Heart left ventricle (tissue), 16 donors: ENCODE measurements at places on chromosomes 3 and 15. TPM values are rescaled to one million over a fixed set of nuclear protein-coding genes. Genes with fewer than 3 reads are reported as not detected.
A peak's percentile ranks its signal among the peaks of the same experiment; 100 is the strongest.

AGBL1 gene
- total RNA-seq: not detected

SAXO2 gene
- 2.7 TPM for total RNA-seq

LRRC3B gene
- total RNA-seq: 0.25 TPM

C3orf22 gene
- total RNA-seq: not detected

REC114 gene
- total RNA-seq: not detected

KAT2B gene
- total RNA-seq: 60.8 TPM

- no peak for DNase-seq
Measured at GRCh38 chr3:90180096-90180495, 1072.7 kb downstream of the EPHA3 start.

DNA sequence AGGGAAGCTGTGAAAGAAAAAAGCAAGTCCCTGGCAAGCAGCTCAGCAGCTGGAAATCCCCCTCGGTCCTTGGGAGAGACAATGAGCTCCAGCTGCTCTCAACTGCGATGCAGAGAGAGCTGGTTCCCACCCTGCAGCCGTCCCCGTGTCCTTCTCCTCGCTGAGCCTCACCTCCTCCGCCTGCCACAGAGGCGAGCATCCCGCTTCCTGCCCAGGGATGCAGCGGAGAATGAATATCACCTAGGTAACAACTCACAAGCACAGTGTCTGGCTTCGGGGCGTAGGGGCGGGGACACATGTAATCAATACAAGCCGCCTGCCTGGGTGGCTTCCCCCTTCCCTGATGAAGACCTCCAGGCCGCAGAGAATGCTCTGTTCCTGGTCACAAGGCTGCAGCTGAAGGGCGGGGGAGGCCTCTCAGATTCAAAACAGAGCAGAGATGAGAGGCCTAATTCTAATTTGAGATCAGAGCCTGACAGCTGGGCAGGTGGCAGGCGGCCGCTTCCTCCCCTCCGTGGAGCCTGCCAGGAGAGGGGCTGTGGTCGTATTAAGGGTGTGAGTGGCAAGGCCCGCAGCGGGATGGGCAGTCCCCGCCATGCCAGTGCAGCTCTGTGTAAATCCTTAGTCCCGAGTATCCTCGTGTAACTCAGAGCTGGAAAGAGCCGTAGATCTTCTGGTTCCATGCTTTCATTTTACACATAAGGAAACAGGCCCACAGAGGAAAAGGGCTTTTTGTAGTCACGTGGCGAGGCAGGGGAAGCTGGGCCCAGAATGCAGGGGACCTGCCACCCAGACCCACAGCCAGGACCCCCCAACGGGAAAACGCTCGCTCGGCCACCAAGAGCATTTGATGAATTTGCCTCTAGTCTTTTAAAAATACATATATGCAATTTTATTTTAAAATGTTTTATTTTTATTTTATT lies 24.3 kb downstream of the ZDHHC19 start:
- no peak for DNase-seq

DNA sequence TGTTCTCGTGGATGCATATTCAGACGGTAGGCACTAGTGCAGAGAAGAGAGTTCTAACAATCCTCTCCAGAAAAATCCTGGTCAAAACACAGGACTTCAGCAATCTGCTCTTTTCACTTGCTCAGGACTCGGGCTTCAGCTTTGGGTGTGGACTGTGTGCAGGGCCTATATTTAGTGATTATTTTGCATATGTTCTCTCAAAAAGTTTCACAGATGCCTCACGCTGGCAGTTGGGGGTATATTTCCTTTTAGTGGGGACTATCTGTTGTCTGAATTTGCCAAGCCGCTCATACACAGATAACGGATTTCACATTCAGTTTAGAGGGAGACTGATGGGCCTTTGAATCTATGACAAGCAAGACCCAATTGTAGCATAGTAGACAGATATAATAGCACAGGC lies 54.4 kb upstream of the LRRN1 start:
- DNase-seq: no peak

GRCh38 chr3:117708601-117709000 lies 999.0 kb downstream of the TUSC7 start:
- DNase-seq: no peak

DNA sequence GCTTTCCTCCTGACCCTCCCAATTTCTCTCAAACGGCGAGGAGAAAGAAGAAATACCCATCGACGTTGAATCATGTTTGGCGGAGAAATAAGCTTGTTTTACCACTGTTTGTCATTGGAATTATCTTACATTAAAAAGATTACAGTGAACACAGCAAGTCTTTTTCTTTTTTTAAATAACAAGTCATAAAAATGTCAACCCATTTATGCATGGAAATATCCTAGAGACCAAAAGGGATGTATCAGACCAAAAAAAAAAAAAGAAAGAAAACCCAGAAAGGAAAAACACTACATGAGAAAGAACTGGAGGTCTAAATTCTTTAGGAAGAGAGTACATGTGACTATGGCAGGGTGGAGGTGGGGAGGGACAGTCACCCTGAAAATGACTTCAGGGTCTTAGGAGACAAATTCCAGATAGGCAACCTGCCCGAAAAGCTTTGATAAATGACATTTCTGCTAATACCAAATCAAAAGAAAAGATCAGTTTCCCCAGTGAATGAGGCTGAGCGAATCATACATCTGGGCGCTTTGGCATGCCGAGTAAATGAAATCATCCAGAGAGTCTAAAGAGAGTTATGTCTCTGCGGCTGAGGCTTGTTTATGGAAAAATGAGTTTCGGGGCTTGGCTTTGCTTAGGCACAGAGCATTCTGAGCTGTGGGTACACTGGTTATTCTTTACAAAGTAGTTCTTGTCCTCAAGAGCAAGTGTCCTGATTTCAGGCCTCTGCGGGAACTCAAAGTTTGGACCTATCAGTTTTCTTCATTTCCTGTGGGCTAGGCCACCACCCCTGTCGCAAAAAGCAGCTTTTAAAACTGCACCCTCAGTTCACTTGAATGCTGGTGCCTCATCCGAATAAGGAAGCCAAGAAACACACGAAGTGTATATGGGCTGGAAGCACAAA lies 110.1 kb upstream of the TGFBR2 start:
- DNase-seq: no peak

- DNase-seq: no peak
Measured at GRCh38 chr3:192024751-192025150, 563.8 kb downstream of the PYDC2 start.

DNA sequence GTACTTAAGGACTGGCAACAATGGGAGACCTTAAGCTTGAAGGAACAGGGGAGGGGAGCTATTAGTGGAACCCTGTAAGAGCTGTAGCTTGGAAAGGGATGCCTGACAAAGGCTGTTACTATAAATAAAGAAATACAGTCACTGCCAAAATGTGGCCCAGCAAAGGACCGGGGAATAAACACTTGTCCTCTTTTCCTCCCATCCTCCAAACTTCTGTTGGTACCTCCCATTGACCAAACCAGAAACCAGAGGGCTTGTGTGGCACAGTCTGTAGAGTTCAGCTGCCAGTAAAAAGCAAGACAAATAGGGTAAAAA lies 25.1 kb upstream of the TCF12 start:
- no peak for DNase-seq

GRCh38 chr3:157573780-157574378 lies 70.7 kb upstream of the VEPH1 start:
- DNase-seq: no peak

GRCh38 chr15:78370013-78370412 lies 29.9 kb downstream of the CRABP1 start:
- no peak for DNase-seq

DNA sequence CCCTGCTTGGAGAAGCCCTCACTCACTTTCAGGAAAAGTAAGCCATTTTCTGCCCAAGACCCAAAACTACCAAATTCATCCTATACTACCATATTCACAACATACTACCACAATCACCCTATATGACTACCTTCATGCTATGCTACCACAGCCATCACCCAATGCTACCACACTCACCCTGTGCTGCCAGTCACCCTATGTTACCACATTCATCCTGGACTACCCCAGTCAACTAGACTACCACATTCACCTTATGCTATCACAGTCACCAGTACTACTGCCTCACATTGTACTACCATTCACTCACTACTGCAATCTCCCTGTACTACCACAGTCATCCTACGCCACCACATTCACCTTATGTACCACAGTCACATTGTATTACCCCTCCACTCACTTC lies 58.4 kb upstream of the CDV3 start:
- DNase-seq: no peak

DNA sequence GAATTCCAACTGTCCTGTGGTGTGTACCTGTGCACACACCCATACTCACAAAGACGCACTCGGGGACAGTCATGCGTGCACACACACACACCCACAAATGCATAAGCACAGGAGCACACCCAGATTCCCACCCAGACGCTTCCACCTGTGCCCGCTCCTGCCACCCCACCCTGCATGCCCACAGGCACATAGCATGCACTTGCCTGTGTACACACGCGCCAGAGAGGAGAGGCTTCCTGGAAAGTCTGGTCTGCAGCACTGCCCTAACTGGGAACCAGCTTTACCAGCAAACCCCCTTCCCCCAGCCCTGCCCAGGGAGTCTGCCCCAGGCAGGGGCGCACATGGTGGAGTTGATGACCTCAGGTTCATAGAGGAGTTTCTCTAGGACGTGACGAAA lies 246.2 kb downstream of the UACA start:
- no peak for DNase-seq

GRCh38 chr3:163838769-163839168 lies 1239.5 kb downstream of the SI start:
- no peak for DNase-seq

DNA sequence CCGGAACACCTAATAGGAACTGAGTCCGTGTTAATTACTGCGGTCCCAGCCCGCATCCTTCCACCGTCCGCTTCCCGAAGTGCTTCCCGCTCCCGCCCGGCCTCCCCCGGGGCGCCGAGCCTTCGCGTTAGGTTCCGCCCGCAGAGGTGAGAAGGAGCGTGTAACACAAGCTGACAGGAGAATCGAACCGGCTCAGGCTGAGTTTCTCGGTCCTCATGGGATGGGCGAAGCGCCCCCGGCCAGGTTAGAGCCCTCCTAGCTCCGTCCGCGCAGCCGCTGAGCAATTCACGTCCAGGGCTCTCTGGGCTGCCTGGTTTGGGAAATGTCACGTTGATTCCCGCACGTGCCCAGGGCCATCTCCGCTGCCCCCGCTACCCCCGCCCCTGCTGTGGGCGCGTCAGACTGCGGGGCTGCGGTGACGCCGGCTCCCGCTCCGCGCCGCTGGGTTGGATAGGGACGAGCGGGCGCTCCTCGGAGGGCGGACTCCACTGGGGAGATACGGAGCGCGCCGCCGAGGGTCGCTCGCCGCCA lies 954 bp downstream of the CLDN11 start:
- DNase-seq: peak; percentile 22

- no peak for DNase-seq
Measured at GRCh38 chr3:195004512-195005250, 266.3 kb downstream of the XXYLT1 start.

DNA sequence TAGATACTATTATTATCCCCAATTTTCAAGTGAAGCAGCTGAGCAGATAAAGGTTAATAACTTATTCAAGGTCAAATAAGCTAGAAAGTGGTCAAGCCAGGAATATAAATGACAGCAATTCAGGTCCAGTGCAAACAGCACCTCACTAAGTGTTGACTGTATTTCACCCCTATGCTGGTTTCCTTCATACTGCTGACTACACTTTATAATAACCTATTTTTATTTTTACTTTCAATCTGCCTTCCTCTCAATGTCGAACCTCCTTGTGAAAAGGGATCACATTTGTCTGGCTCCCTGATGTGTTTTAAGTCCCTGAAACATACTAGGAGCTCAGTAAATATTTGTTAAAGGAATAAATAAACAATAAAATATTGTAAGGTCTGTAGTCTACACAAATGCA lies 146.1 kb downstream of the NAALADL2 start:
- DNase-seq: no peak
